ENCODE measurements at places on chromosomes 1 and 21.
A peak's percentile ranks its signal among the peaks of the same experiment; 100 is the strongest.

GRCh38 chr1:202848191-202848542 is 37.4 kb downstream of the PCAT6 start:
- no peak for DNase-seq

GRCh38 chr1:175054736-175055135 is 12.9 kb upstream of the TNN start:
- DNase-seq: no peak

DNA sequence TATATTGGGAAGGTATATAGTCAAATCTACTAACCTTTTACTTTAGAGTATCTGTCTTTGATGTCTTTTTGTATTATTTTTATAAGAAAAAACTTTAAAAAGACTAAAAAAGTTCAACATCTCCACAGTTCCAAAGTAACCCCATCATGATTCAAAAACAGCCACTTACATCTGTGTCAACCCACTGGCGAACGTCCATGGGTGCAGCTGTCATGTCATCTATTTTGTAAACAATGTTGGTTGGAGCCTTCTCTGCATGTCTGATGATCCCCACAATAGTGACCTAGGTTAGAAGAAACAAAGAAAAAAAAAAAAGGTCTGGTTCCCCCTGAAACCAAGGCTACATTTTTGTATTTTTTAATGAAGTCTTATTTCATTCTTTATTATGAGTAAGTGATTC is 28.0 kb upstream of the SMPDL3B start:
- DNase-seq: no peak

GRCh38 chr1:1118011-1118875 is 2.4 kb upstream of the C1orf159 start:
- no peak for DNase-seq

DNA sequence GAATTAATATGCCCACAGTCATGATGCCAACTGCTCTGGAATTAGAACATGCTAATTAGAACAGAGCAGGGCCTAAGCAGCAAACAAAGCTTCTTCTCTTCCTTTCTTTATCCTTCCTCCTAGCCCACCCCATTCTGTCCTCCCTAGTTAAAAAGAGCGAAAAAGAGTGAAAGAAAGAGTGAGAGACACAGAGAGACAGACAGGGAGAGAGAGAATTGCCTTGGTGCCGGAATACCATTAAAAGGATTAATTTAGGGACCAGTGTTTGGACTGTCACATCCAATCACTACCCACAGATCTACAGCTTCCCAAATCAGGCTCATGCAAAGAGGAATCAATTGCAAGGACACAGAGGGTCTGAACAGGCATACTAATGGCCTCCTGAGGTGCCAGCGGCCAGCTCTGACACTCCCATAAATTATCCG is 7.0 kb downstream of the ERI3 start:
- no peak for DNase-seq

GRCh38 chr21:22516230-22516629 is 1518.0 kb downstream of the NCAM2 start:
- DNase-seq: no peak

GRCh38 chr1:216723274-216723780 is at the start of gene ESRRG:
Gene ESRRG, minus strand, starts transcription at chr1:216723429. Its CDS starts 130 bp downstream, at chr1:216723299.
- peak; percentile 96 for DNase-seq

All from NCI-H524 (cell line).